ENCODE measurements at places on chromosomes 4 and X.

GRCh38 chr4:20416800-20417199, 165.1 kb downstream of the SLIT2 start:
- no peak for DNase-seq

GRCh38 chrX:52277666-52278065, 91.2 kb upstream of the XAGE2 start:
- no peak for DNase-seq

- peak; percentile 90 for DNase-seq
These were observed 5.6 kb downstream of the FLNA start for GRCh38 chrX:154368630-154369448.

DNA sequence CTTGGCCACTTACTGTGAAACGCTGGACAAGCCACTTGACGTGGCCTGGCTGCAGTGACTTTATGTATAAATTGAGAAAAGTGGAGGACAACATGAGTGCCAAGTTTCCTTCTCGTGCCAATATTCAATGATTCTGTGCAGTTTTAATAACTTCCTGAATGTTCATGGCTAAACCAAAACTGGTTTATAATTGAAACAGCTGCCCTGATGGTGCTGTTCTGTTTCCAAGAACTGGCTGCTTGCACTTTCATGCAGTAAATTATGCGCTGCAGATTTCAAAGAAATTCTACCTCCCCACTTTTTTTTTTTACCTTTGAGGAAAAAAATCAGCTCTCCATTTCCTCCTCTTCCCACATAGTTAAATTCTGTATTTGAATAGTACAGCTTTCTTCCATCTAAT, 205.2 kb upstream of the CASK start:
- DNase-seq, result no peak

DNA sequence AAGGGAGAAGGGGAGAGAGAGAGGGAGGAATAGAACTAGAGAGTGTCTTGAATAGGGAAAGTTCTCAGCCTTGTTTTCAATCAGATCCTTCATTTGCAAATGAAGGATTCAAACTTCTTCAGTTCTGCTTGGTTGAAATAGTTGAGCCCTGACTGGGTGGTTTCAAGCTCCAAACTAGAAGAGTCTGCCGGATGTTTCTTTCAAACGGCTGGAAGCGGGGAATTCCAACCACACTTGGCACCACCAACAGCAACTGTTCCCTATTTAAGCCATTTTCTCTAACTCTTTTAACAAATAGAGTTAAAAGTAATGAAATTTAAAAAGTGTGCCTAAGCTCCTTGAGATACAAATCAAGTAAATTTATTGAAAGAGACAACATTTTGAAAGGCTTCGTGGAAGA, 67.5 kb upstream of the DDX60 start:
- DNase-seq, result no peak

GRCh38 chr4:109355835-109356234, 53.4 kb upstream of the COL25A1 start:
- DNase-seq, result no peak

GRCh38 chr4:145843639-145844038, 95.0 kb downstream of the ZNF827 start:
- no peak for DNase-seq

- no peak for DNase-seq
These were observed 349.1 kb downstream of the ANK2 start for GRCh38 chr4:113398441-113399143.

DNA sequence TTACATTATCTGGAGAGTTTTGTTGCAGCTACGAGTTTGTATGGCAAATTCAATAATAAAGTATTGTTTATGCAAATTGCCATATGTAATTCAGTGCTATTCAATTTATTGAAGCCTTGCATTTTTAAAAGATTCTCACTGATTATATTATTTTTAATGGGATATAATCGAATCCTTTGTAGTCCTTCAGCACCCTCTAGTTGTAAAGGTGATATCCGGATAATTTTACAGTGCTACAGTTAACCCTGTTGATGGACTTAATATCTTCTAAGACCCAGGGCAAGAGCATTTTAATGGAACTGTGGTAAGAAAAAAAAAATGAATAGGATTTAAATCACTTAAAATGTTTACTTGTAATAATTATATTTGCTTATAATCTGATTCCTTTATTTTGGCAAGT, 48.5 kb upstream of the GRIA2 start:
- no peak for DNase-seq

GRCh38 chr4:48227662-48228061, 42.0 kb downstream of the TEC start:
- DNase-seq, result no peak

DNA sequence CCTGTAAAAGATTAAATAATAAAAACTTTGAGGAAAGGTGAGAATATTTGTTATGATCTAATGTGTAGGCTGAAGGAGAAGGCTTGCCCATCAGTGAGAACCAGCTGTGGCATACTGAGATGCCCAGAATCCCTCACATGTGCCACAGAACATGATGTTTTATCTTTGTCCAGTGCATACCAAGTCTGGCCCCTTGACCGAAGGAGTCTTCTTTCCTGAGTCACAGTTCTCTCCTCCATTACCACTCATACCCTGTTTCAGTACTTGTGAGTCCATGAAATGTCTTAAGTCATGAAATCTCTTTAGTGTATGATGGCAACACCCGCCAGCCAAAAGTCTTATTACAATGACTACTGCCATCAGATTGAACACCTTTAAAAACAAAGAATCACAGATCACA, 42.7 kb downstream of the PPARGC1A start:
- no peak for DNase-seq

GRCh38 chrX:153764786-153765137, 713 bp downstream of the PLXNB3 start:
- no peak for DNase-seq

DNA sequence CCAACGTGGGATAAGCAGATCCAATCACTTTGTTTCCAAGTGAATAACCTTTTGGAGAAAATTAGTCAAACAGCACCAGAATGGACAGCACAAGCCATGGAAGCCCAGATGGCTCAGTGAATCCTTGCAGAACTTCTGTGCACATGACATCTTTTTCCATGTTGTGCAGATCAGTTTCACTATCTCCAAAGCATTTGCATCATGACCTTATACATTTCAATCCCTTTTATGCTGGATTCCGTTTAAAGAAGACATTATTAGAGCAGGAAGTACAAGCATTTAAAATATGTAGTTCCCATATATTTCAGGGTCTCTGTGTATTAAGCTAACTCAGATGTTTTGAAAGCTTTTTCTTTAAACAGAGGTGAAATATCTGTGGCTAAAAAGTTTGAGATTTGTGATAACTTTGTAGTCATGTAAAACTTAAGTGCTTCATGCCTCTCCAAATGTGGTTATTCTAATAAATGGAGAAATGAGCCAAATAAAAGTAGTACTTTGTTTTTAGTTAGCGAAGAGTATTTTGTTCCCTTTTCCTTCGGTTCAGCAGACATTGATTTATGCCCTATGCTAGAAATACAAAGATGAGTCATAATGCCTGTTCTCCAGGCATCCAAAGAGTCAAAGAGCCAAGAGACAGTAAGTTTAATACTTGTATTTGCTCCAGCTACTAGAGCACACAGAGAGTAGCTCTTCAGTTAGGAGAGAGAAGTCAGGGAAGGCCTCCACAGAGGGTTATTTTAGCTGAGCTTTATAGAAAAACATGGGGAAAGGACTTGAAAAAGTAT, 39.0 kb downstream of the PLAC8 start:
- DNase-seq, result no peak

DNA sequence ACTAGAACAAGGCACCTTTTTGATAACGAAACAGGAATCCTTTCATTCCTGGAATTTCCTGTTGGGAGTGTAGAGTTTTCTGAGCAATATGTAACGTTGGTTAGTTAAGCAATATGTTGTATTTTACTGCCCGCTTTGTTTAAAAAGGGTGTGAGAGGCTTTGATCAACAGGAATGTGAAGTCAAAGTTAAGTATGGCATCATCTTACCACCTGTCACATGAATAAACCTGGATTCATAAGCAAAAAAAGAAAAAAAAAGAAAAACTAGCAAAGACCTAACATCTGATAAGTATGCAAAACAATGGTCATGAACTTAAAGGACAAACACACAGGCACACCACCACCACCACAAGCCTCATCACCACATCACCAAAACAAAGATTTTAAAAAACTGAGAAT, 7.1 kb upstream of the CXCL5 start:
- DNase-seq, result no peak

DNA sequence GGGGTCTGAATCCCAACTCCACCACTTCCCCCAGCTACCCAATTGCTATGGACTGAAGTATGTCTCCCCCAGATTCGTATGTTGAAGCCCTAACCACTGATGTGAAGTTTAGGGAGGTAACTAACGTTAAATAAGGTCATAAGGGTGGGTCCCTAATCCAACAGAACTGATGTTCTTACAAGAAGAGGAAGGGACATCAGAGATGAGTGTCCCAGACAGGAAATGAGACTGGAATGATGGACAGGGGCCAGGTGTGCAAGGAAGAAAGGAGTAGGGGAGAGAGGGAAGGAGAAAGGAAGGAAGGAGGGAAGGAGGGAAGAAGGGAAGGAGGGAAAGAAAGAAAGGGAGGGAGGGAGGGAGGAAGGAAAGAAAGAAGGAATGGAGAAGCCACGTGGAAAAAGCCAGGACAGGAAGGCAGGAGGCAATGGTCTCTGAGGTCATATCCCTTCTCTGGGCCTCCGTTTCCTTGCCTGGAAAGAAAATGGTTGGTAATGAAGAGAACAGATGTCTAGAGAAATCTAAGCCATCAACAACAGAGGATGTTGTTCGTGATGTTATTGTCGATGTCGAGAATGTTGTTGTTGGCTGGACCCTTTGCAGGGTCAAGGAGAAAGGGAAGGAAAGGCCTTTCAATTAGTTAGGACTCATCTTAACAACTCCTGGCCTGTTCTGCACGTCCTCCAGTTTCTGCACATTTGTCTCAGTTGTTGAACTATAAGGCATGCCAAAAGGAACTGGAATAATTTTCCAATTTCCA, 59.0 kb upstream of the FGFBP2 start:
- DNase-seq, result no peak

- no peak for DNase-seq
These were observed 121.9 kb downstream of the BEND2 start for GRCh38 chrX:18098763-18099162.

DNA sequence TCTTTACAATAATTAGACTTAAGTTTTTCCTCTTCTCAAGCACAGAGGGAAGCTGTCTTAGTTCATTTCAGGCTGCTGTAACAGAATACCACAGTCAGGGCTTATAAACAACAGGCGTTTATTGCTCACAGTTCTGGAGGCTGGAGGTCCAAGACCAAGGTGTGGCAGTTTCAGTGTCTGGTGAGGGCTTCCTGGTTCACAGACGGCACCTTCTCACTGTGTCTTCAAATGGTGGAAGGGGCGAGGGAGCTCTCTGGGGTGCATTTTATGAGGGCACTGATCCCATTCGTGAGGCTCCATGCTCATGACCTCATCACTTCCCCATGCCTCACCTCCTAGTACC, 115.7 kb upstream of the MXRA5 start:
- no peak for DNase-seq

DNA sequence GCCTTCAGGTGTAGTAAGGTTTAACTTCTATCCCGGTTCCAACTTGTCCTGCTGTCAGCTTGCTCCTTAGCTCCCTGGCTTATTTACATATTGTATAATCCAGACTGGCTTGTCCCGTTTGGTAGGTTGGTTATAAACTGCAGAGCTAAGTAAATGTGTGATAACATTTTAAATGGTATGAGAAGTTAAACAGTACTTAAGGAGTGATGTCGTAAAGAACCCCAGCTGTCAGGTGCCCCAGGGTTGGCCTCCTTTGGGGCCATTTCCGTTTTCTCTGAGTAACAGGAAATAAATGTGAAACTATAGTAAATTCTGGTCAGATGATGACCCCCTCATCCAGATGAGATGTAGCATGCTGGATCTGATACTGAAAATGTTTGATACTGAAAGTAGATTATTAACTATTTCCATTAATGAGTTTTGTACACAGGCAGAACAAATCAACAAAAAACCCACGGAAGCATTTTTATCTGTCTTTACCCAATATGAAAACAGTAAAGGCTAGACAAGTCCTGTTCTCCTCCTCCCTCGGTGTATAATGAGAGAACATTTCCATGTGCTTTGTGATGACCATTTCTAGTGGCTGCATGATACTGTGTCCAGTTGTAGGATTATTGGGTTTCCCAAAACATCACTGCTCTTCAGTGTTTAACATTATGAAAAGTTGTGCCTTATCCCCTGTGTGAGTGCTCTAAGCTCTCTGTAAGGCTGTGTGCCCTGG, 22.4 kb downstream of the GAB1 start:
- no peak for DNase-seq

GRCh38 chr4:81586706-81587105, 115.0 kb upstream of the RASGEF1B start:
- no peak for DNase-seq

GRCh38 chr4:67083496-67083895, 461.8 kb downstream of the CENPC start:
- no peak for DNase-seq

DNA sequence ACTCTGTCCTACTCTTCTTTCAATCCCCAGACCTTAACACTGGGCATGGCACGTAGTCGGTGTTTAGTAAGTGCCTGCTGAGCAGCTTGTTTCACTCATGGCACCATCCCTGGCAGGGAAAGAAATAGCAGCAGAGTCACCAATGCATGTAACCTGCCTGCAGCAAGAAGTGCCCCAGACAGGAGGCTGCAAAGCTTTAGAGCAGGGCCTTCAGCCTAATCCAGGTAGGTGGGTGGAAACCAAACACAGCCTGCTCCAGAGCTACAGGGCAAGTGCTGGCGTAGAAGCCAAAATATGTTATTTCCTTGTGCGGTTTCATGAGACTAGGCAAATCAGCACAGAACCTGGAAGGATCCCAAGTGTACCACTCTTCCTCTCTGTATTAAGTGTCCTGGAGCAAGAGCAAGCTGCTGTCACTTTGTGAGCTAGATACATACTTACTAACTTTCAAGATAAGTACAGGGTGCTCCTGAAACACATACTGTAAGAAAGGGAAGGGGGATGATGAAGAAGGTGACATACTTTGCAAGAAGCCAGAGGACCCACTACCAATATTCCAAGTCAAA, 5.5 kb downstream of the PROM1 start:
- no peak for DNase-seq

GRCh38 chr4:8079031-8079885, 79.4 kb downstream of the ABLIM2 start:
- DNase-seq, result no peak

- DNase-seq, result no peak
These were observed 54.7 kb downstream of the CNGA2 start for GRCh38 chrX:151789179-151789800.

- no peak for DNase-seq
These were observed 646 bp downstream of the ABCB7 start for GRCh38 chrX:75155447-75155826.

GRCh38 chr4:173017802-173018201, 150.8 kb upstream of the GALNT7 start:
- no peak for DNase-seq

Measured in T-cell (primary cell).